ENCODE measurements at places on chromosomes 16 and 17. TPM values are rescaled to one million over a fixed set of nuclear protein-coding genes. Genes with fewer than 3 reads are reported as not detected.

DNA sequence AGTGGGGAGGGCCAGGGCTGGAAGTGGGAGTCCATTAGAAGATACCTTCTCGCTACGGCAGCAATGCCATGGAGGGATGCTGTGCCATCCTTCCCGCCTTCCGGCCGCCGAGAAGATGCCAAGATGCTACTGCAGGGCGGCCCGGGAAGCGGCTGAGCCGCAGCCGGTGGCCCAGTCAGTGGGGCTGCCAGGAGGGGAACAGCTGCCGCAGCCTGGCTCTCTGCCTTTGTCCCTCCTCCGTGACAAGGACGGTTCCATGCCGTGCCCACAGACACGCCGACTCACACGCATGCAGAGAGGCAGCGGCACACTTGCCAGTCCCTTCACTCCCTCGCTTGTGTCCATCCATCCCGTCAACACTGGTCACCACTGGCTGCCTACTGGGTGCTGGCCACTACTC, 20.2 kb upstream of the NCBP3 start:
- no peak for DNase-seq

Gene SPHK1
- polyA plus RNA-seq = 0.91 TPM

- DNase-seq = no peak
These were observed 396 bp upstream of the HOXB7 start for GRCh38 chr17:48611213-48611612.

GRCh38 chr16:57335366-57335765, 23.2 kb upstream of the CCL22 start:
- no peak for DNase-seq

GRCh38 chr17:801660-802059, 19.5 kb downstream of the MRM3 start:
- DNase-seq = no peak

GRCh38 chr16:31472709-31473203, 804 bp downstream of the TGFB1I1 start:
- DNase-seq = peak; percentile 83
